ENCODE measurements at places on chromosomes 3 and 15.

GRCh38 chr3:14393440-14394106 lies 8.8 kb upstream of the SLC6A6 start:
- no peak for DNase-seq

GRCh38 chr3:59001675-59002074 lies 48.1 kb downstream of the CFAP20DC start:
- DNase-seq: no peak

GRCh38 chr15:71344316-71344715 lies 229.0 kb downstream of the THSD4 start:
- no peak for DNase-seq

DNA sequence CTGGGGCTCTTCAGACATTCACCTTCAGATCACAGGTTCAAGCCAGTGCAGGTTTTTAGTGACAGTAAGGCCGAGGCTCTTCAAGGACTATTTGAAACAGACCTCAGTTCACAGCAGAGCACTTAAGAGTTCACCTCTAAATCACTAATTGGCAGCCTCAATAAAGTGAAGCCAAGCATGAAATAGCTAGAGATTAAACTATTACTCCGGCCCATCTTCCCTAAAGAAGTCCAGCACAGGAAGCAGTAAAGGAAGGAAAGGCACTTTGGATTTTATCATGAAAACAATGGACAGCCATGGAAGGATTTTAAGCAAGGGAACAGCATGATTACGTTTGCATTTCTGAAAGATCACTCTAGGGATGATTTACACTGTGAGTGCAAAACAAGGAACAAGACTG lies 27.6 kb upstream of the ARL6 start:
- DNase-seq: no peak

DNA sequence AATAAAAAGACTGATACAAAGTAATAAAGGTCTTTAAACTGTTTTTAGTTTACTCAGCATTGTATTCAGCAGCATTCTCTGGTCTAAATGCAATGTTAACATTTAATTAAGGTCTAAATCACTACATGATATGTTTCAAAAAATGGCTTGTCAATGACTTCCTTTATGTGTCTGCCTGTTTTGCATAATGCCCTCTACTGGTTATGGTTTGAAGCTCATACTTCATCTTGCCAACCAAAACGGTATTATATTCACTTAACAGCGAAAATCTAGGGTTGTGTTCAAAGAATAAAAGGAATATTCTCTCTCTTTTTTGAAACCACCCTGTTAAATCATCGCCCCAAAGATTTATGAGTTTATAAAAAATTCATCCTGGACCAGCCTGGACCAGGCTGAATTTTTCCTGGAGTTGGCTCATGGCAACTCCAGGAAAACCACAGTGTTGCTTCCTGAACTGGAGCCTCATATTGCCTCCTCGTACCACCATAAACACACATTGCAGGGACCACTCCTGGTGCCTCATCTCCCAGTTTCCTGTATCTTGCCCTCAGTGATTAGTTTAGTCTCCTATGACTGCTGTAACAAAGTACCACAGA lies 6.7 kb upstream of the NCEH1 start:
- DNase-seq: peak; percentile 26

DNA sequence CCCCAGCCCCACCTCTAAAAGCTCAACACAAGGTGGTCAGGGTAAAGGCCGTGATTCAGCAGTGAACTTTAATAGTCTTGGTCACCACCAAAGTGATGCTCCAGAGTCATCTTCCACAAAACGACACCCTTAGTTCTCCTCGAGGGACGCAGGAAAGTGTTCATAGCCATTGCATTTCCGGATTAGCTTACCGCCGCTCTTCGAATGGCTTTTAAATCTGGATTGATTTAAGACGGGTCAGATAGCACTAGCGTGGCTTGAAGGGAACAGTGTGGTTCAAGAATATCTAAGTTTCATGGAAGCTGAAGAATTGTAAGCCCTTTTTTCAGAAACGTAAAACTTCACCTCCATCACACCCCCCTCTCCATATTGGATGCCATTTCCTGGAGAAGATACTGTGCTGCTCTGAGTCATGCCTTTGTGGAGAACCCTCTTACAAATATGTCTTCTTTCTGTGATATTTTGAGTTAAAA lies 829 bp downstream of the RNF7 start:
- DNase-seq: peak; percentile 82

- DNase-seq: no peak
Measured at GRCh38 chr15:83178869-83179325, 28.7 kb downstream of the HDGFL3 start.

GRCh38 chr15:70240082-70240481 lies 142.4 kb upstream of the TLE3 start:
- DNase-seq: no peak

- DNase-seq: no peak
Measured at GRCh38 chr3:195540027-195540426, 3.1 kb downstream of the PPP1R2 start.

DNA sequence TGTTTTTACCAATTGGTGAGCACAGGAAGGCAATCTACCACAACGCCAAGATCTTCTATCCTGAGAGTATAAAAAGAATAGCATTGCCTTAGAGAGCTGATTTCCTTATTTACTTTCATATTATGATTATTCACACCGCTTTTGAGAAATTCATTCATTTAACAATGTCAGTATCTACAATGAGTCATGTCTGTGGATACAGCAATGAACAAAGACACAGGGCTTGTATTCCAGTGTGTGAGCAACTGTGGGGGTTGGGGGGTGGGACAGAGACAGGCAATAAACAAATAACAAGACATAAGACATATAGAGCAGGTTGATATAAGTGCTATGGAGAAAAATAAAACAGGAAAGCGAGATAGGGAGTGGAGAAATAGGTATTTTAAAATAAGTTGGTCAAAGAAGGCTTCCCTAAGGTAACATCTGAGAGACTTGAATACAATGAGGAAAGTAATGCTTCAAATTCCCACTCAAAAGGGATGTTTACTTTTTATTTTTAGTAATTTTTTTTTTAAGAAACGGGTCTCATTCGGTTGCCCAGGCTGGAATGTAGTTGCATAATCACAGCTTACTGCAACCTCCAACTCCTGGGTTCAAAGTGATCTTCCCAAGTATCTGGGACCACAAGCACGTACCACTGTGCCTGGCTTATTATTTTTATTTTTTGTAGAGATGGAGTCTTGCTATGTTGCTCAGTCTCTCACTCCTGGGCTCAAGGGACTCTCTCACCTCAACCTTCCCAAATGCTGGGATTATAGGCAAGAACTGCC lies 45.7 kb downstream of the PGBD4 start:
- no peak for DNase-seq

DNA sequence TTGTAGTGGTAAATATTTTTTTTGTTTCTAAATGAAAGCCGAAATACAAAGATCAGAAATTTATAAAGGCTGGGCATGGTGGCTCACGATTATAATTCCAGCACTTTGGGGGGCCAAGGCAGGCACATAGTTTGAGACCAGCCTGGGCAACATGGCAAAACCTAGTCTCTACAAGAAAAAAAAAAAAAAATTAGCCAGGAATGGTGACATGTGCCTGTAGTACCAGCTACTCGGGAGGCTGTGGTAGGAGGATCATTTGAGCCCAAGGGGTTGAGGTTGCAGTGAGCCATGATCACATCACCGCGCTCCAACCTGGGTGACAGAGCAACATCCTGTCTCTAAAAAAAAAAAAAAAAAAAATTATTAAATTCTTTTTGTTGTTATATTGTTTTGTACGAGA lies 6.9 kb downstream of the DENND4A start:
- no peak for DNase-seq

DNA sequence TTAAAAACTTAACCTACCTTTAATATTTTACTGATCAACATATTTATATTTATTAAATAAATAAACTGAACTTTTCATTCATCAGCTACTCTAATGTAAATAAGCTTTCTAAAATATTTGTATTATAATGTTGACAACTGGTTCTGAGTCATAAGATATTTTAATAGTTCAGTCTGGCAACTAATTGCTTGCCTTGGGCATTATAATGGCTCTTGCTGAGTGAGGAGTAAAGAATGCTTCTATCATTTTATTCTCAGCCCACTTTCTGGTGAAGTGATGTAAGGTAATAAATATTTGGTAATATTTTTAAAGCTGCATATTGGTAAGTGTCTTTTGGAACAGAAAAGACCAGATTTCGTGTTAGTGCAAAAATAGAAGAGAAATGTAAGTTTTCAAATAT lies 81.5 kb downstream of the DIPK2A start:
- no peak for DNase-seq

- DNase-seq: peak; percentile 53
Measured at GRCh38 chr15:57732526-57733331, 26.2 kb downstream of the POLR2M start.

- DNase-seq: no peak
Measured at GRCh38 chr3:23873941-23874340, 42.8 kb downstream of the NKIRAS1 start.

- no peak for DNase-seq
Measured at GRCh38 chr15:74202452-74203401, at the start of gene STRA6. Gene STRA6 (minus strand): TSS chr15:74202787. CDS start chr15:74202267, 520 bp downstream.

DNA sequence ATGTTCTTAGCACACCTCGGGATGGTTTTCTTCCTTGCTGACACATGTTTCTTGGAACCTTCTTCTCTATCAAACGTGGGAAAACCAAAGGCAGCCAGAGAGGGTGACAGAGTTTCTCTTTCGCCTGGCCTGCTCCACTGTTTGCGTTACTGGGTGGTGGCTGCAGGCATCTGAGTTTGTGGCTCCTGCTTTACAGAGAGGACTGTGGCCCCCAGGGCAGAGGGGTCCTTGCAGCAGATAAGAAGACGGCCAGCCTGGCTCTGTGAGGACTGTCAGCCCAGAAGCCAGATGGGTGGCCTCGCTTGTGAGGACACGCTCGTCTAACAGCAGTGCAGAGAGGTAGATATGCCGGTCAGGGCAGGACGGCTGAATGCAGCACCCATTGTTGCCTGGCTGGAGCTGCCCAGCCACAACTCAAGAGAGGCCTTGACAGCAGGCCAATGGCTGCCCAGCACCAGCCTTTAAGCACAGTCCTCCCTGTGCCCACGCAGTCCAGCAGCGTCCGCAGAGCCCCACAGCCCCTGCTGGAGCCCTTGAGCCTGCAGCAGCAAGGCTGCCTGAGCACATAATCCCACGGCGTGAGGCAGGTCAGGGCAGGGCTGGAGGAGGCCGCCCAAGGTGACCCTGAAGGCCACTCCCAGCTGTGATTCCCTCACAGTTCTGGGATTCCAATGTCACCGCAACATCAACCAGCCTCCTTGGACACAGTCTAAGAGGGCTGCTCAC lies 15.0 kb upstream of the SPTBN5 start:
- DNase-seq: no peak

DNA sequence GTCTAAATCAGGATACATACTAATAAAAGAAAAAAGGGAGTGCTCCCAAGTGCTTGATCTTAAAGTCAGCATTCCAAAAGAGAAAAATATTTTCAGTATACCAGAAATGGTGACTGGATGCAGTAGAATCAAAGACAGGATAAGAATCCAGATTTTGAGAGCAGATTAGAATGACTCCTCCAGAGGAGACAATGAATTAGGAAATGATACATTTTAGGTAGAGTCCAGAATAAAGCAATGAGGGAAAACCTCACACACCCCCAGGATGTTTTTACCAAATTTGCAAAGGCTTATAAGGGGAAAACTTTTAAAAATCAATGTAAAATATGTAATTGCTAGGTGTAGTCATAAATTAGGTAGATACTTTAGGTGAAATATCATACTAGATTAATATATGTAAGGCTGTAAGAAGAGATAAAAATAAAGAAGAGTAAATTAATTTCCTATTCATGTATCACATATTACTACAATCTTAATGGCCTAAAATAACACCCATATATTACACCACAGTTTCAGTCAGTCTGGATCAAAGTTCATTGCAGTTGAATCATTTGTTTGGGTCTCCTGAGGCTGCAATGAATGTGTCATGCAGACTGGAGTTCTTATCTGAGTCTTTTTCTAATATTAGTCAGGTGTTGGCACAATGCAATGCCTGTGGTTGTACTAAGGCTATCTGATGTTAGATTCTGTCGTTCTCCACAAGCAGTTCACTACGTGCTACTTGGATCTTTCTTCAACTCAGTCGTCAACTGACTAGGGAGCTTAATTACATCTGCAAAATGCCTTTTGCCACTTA lies 547.8 kb upstream of the EPHA6 start:
- peak; percentile 83 for DNase-seq

DNA sequence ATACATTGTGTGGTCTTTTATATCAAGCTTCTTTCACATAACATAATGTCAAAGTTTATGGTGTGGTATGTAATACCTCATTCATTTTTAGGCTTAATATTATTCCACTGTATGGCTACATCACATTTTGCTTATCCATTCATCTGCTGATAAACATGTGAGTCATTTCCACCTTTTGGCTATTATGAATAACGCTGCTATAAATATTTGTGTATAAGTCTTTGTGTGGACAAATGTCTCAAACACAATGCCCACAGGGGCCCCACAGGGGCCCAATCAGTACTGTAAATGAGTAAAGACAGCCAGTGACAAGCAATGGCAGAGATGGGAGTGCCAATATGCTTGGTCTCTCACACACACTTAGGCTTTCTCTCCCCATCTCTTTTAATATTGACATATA lies 54.2 kb downstream of the PIK3R4 start:
- DNase-seq: peak; percentile 11

- DNase-seq: no peak
Measured at GRCh38 chr3:189698811-189699210, 67.6 kb downstream of the TP63 start.

DNA sequence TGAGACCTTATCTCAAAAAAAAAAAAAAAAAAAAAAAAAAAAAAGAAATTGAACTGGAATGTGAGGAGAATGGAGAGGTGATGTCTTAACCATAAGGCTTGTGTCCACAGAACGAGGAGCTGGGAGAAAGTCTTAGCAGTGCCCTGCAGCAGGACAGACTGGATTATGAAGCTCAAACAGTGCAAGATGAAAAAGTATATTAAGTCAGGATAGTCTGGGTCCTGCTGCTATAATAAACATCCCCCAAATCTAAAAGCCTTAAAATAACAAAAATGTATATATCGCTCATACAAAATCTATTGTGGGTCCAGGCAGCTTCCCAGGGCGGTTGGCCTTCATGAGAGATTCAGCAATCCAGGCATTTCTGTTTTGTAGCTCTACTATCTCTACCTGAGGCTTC lies 175.5 kb downstream of the RAB11A start:
- no peak for DNase-seq

DNA sequence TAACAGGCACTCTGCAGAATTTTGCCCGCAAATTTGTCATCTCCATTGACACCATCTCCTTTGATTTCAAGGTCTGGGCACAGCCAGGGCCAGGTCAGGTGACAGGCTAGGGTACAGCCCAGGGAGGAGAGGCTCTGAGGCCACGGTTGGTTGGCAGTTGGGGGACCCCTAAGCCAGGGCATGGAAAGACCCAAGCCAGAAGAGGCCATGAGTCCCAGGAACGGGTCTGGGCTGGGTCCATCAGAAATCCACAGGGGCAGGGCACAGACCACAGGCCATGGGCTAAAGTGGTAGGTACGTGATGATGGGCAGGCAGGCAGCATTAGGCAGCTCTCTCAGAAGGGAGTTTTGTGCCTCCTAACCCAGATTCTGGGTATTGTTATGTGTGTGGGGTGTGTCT lies 45.8 kb downstream of the SEMA3G start:
- no peak for DNase-seq
